Astrocyte (in vitro differentiated cells and primary cell): ENCODE measurements at places on chromosomes 5 and 9.

DNA sequence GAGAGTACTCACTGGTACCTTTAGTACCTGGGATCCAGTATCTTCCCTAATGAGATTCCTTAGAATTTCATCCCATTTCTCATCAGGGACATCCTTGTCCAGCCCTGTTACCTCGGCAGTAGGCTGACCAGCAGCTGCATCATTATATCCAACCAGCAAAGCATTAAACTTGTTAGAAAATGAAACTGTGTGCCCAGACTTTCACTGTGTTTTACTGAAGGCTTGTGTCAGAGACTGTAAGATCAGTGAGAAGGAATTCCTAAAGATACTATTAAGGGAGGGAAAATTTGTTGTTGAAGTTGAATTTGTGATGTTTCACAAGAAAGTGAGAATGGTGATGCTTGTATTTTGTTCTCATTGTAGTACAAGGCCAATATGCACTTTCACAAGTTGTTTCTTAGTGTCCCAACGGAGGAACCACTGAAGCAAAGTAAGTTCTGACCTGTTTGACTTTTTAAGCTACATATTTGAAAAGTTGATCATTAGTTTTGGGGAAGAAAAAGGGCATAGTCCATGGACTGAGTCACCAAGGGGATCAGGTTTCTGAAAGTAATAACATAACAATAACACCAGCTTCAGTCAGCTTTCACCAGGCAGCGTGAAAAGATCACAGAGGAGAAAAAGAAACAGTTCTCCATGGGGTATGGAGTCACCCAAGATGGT is 48.8 kb downstream of the GRAMD2B start:
- DNase-seq: peak; percentile 81

DNA sequence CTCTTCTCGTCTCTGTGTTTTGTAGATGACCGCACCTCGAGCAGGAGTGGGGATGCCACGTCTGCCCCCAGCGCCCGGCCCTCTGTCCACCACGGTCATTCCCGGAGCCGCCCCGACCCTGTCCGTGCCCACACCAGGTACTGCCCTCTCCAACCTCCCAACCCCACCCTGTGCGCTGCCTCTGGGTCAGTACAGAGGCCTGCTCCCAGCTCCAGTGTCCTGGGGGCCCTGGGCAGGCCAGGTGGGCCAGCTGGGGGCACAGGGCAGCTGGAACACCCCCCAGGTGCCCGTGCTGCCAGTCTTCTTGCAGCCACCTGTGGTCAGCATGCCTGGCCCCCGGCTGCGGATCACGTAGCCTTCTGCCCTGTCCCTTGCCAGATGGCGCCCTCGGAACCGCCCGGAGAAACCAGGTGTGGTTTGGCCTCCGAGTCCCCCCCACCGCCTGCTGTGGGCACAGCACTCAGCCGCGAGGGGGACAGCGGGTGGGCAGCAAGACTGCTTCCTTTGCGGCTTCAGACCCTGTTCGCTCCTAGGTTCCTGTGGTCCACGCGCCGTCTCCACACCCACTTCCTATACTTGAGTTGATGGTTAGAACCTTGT is 133.7 kb downstream of the WNK2 start:
- DNase-seq: no peak

- no peak for DNase-seq
Measured at GRCh38 chr5:146642410-146642809, 126.4 kb upstream of the GPR151 start.

DNA sequence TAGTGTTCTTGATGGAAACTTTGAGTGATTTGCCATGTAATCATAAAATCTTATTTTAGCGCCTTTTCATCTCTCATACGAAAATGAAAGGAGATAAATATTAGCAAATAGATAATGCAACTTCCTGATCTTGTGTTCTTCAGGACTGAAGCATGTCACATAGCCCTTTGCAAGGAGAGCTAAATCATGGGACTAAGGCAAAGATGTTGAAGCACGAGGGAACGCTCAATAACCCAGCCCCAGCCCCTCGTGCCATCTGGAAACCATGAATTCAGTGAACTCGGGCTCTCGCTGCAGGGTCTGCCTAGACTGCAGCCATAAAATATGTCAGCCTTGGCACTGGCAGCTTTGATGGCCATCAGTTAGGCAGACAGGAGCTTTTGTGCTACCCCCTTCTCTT is 58.2 kb downstream of the F2RL2 start:
- DNase-seq: no peak

DNA sequence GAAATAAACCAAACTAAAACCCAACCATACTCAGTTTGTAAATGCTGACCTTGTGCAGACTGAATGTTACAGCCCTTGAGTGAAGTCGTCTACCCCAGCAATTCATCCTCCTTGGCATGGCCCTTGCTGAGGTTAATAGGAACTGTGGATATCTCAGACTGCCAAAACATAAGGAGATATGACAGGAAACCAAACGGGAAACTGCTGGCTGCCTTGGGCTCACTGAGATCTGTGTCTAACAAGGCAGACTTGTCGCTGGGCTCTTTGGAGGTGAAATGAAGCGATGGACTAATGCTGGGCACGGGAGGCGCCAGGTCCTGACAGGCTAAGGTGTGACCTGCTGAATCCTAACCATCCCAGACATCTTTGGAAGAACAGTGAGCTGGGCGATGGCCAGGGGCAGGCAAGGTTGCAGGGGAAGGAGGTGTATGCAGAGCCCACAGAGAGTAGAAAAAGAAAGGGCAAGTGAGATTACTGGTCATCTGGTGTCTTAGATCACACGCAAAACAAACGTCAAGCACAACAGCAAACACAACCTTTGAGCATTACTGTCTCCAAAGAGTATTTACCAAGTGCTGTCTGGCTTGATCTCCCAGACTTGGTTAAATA is 44.6 kb upstream of the ALDH1A1 start:
- no peak for DNase-seq

DNA sequence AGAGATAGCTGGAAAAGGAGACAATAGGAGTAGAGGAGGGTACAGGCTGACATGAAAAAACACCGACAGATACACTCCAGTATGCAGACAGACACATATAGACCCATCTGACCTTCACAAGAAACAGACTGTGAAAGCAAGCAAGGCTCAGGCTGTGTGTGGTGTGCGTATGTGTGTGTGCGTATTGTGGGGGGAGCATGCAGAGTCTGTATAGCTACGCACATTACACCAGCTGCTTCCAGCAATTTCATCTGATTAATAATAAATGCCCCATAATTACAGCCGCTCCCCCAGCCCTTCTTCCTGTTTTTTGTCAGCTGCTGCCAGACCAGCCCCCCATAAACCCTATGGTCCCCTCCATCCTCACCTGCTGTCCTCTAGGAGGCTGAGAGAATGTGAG is 6.7 kb downstream of the CNTFR start:
- DNase-seq: no peak

GRCh38 chr9:124839612-124840299 is 13.5 kb upstream of the WDR38 start:
- no peak for DNase-seq

DNA sequence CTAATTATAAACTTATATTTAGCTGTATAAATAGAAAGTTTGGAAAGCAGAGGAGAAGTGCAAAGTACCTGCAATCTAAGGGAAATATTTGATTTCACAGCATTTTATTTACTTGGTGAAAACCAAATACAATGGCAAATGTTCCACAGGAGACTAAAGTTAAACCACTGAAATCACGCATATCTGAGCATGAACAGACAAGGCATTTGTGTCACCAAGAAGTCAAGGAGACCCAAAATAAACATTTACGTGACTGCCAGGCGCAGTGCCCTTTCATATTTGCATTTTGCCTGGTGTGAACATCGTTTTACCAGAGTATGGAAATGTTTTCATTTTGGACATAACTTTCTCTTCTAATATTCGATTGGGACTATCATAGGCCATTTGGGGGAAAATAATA is 20.6 kb downstream of the UGCG start:
- DNase-seq: no peak

- no peak for DNase-seq
Measured at GRCh38 chr5:80796846-80797245, 142.1 kb upstream of the DHFR start.

DNA sequence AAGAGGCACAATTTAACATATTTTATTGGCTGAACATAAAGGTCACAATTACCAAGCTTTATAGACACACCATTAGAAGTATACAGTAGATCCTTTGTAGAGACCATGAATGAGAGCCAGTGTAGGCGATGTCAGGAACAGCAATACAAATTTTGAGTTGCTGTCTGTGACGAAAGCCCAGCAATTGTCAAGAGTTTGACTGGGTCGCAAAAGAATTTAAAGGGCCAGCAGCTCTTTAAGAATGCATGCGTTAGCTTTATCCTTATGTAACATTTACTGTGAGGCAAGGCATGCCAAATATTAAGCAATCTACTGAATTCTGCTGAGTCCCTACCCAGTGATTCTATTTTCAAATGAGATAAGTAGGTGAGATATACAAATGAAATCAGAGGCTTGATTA is 236.9 kb downstream of the ARRDC3 start:
- no peak for DNase-seq

- DNase-seq: no peak
Measured at GRCh38 chr5:151100681-151101080, 19.8 kb upstream of the TNIP1 start.

DNA sequence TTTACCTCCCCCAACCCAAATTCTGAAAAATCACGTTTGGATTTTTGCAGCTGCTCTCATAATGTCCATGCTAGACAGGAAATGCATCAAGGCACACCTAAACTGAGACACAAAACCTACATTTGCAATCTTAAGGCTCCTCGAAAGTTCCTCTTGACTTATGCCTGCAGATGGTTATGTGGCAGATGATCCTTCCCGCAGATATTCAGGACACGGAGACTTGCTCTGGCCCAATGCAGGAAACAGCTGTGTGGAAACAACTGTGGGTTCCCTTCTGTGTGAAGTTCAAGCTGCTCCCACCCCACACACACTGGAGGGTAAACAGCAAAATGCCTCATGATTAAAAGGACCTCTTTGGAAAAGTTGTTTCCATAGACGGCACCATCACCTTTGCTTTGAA is 253.8 kb downstream of the EBF1 start:
- no peak for DNase-seq

GRCh38 chr5:179297026-179297425 is 48.2 kb downstream of the ADAMTS2 start:
- no peak for DNase-seq

- no peak for DNase-seq
Measured at GRCh38 chr9:134364391-134365114, 38.3 kb downstream of the RXRA start.

GRCh38 chr9:116395699-116396037 is 242.1 kb downstream of the PAPPA start:
- no peak for DNase-seq

- no peak for DNase-seq
Measured at GRCh38 chr5:61496446-61496845, 164.4 kb downstream of the ZSWIM6 start.

GRCh38 chr9:114474425-114474824 is 30.8 kb downstream of the WHRN start:
- no peak for DNase-seq

GRCh38 chr9:82535432-82535998 is 527.4 kb downstream of the RASEF start:
- DNase-seq: peak; percentile 66
